ENCODE measurements at places on chromosomes 7 and 10. TPM values are rescaled to one million over a fixed set of nuclear protein-coding genes. Genes with fewer than 3 reads are reported as not detected.

The RTKN2 gene
- 3.2 TPM for total RNA-seq

The CABCOCO1 gene
- total RNA-seq, result not detected

The FOXI2 gene
- 0.17 TPM for total RNA-seq

The ASAH2B gene
- total RNA-seq, result 15.5 TPM

The KRIT1 gene
- total RNA-seq, result 37.8 TPM

The SLC39A12 gene
- not detected for total RNA-seq

- H3K27ac ChIP-seq, result peak overlapping the region; percentile 73
- peaks cover 24% of the 10 kb centered on the region for H3K27me3 ChIP-seq
- peak overlapping the region; percentile 96 for H3K4me3 ChIP-seq
- peaks cover 29% of the 10 kb centered on the region for H3K4me1 ChIP-seq
- DNase-seq, result no peak
- H3K36me3 ChIP-seq, result peaks cover 6% of the 10 kb centered on the region
Measured at GRCh38 chr7:105017657-105018365, 3.8 kb downstream of the KMT2E start.

GRCh38 chr7:64892666-64893309, 10.3 kb upstream of the ZNF273 start:
- H3K27ac ChIP-seq, result no peak overlapping the region
- no peaks in the 10 kb centered on the region for H3K36me3 ChIP-seq
- DNase-seq, result no peak
- H3K4me3 ChIP-seq, result no peak overlapping the region
- H3K4me1 ChIP-seq, result peaks cover 4% of the 10 kb centered on the region

- no peaks in the 10 kb centered on the region for H3K27me3 ChIP-seq
- H3K4me1 ChIP-seq, result no peaks in the 10 kb centered on the region
- no peak overlapping the region for H3K4me3 ChIP-seq
- H3K27ac ChIP-seq, result no peak overlapping the region
Measured at GRCh38 chr7:17022920-17023319, 141.1 kb upstream of the AGR3 start.

DNA sequence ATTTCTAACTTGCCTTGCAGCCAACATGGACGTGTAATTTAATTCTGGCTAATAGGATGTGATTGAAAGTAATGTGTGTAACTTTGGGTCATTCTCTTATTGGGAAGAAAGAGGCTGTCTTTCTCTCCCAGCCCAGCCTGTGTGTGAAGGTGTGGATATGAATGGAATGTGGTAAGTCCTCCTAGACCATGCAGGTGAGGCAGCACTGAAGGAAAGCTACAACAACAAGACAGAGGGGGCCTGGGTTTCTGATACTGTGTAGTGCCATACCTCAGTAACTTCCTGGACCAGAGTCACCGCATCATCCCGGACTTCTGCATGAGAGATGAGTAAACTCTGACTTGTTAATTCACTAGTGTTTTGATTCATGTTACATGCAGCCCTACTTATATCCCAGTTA, 237.0 kb downstream of the EXOC4 start:
- no peak for DNase-seq
- no peaks in the 10 kb centered on the region for H3K27me3 ChIP-seq
- no peaks in the 10 kb centered on the region for H3K4me1 ChIP-seq

DNA sequence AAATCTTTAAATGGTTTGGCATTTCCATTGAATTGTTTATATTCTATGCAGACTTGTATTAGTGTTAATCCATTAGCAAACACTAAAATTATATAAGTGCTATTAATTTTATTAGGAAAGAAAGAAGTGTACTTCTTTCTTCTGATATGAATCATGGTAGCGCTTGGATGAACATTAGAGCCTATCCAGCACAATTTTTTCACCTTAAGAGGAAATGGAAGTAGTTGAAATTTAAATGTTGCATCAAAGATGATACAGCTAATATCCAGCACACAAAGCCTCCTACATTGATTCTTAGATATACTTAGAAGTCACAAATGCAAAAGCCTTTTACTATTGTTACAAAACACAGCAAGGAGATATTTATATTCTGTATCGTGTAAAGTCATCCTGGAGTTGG, 174.5 kb downstream of the AHR start:
- no peak overlapping the region for H3K27ac ChIP-seq
- no peaks in the 10 kb centered on the region for H3K36me3 ChIP-seq
- H3K4me3 ChIP-seq, result no peak overlapping the region
- DNase-seq, result no peak

DNA sequence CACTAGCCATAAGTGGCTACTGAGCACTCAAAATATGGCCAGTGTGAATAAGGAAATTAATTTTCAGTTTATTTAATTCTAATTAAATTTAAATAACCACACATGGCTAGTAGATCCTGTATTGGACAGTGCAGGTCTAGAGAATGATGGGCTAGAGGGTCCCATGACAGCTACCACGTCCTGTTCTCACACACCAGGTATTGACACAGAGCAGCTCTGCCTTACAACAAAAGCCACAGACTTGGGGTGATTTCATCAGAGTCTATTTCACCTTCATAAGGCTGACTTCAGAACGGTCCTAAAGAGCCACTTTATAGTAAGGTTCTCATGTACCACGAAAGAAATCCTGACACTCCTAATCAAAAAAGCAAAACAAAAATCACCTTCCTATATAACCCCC, 111.3 kb downstream of the UBE2H start:
- peaks cover 13% of the 10 kb centered on the region for H3K4me1 ChIP-seq
- no peak for DNase-seq

- no peak for DNase-seq
- no peak overlapping the region for H3K4me3 ChIP-seq
- H3K4me1 ChIP-seq, result peaks cover 24% of the 10 kb centered on the region
- H3K36me3 ChIP-seq, result no peaks in the 10 kb centered on the region
Measured at GRCh38 chr10:115022733-115023132, 70.4 kb upstream of the ATRNL1 start.

- H3K27me3 ChIP-seq, result no peaks in the 10 kb centered on the region
- no peak for DNase-seq
Measured at GRCh38 chr10:122018491-122018890, 29.5 kb downstream of the TACC2 start.

- no peaks in the 10 kb centered on the region for H3K4me1 ChIP-seq
- H3K27ac ChIP-seq, result no peak overlapping the region
- no peak for DNase-seq
- peaks cover 2% of the 10 kb centered on the region for H3K27me3 ChIP-seq
- H3K36me3 ChIP-seq, result no peaks in the 10 kb centered on the region
- H3K4me3 ChIP-seq, result no peak overlapping the region
Measured at GRCh38 chr10:123807444-123808035, 84.1 kb downstream of the CPXM2 start.

GRCh38 chr10:83680470-83680891, 458.8 kb upstream of the GHITM start:
- no peaks in the 10 kb centered on the region for H3K4me1 ChIP-seq
- no peak overlapping the region for H3K4me3 ChIP-seq
- no peak overlapping the region for H3K27ac ChIP-seq
- peaks cover 2% of the 10 kb centered on the region for H3K27me3 ChIP-seq
- H3K36me3 ChIP-seq, result no peaks in the 10 kb centered on the region

DNA sequence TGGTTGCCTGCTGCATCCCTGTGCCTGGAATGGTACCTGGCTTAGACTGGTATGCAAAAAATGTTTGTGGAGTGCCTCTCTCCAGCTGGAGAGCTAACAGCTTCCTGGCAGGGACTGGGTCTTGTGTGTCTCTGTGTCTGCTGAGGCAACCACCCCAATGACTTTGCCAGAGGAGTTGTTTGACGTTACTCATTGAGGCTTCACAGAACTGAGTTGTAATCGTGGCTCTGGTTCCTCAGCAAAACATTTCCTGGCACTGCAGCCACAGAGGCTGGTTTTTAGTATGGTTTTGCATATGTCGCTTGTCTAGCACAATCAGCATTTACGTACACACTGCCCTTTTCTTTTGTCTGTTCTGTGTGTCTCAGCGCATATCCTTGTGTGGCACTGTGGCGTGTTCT, 7.5 kb downstream of the ZNF282 start:
- peaks cover 8% of the 10 kb centered on the region for H3K4me1 ChIP-seq
- peaks cover 6% of the 10 kb centered on the region for H3K27me3 ChIP-seq
- no peak overlapping the region for H3K4me3 ChIP-seq
- no peak for DNase-seq
- peaks cover 33% of the 10 kb centered on the region for H3K36me3 ChIP-seq

- H3K4me1 ChIP-seq, result no peaks in the 10 kb centered on the region
- no peak overlapping the region for H3K27ac ChIP-seq
- no peak overlapping the region for H3K4me3 ChIP-seq
- peaks cover 2% of the 10 kb centered on the region for H3K27me3 ChIP-seq
Measured at GRCh38 chr10:102102421-102102820, 17.7 kb downstream of the LDB1 start.

Measured in glutamatergic neuron (in vitro differentiated cells).